ENCODE measurements at places on chromosomes 3 and 15.
A peak's percentile ranks its signal among the peaks of the same experiment; 100 is the strongest.

DNA sequence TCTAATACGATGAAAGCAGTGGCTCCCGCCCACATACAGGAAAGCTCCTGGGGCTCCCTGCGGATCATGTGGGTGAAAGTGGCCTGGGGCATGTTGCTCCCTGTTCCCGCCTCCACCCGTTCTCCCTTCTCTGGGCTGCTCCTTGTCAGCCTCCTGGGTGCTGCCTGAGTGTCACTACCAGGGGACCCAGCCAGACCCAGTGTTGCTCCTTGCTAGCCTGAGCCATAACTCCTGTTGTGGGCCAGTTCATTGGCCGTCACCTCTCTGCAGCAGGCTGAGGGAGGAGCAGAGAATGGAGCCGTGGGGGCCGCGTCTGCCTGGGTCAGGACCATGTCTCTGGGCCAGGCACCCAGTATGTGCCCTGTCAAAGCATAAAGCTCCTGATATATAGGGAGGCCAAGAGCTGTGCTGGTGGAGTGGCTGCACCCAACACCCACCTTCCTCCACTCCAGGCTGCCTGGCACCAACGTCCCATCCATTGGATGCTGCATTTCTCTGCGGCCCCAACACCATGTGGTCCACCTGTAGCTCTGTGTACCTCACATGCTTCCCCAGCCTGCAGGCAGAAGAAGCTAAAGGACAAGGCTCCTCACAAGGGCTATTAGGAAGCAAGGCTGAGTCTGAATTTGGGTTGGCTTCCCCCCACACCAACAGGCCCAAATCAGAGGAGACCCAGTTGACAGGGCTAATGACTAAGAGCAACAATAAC lies 40.5 kb downstream of the KLF13 start:
- DNase-seq, result no peak

DNA sequence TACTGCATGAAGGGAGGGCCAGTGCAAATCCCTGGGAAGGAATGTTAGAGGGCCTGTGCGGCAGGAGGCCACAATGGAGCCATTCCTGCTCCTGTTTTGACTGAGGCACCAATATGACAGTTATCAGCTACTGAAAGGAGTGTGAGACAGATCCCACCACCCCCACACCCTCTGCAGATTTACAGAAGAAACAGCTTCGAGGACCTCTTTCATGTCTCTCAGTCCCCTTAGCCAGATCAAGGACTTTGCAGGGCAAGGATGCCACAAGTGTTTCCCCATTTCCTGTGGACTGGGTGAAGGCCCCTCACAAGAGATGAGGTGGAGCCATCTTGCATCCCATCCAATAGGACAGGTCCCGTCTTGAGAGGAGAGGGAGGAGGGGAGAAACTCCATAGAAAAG lies 48.5 kb upstream of the RASGRP1 start:
- no peak for DNase-seq

DNA sequence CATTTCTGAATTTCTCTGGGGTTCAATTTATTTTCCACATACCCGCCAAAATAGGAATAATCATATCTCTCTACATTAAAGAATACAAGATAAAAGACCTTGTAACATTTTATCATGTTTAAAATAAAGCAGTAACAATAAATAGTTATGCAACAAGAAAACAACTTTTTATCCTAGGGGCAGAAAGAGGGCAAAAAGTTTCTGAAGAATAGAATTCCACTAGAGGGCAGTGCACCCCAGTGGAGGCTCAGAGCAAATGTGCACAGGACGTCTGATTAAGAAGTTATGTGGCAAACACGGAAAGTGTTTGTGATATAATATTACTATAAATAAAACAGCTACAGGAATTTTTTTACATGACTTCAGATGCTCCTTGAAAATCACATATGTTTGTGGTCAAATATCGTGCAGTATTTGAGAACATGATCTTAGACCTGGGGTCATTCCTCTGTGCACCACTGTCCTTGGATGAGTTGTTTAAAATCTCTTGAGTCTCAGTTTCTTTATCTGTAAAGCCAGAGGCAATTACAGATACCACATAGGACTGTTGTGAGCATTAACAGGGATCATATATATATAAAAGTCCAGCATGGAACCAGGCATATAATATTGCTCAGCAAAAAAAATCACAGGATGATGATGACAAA lies 13.2 kb upstream of the PIK3R4 start:
- DNase-seq, result peak; percentile 79

DNA sequence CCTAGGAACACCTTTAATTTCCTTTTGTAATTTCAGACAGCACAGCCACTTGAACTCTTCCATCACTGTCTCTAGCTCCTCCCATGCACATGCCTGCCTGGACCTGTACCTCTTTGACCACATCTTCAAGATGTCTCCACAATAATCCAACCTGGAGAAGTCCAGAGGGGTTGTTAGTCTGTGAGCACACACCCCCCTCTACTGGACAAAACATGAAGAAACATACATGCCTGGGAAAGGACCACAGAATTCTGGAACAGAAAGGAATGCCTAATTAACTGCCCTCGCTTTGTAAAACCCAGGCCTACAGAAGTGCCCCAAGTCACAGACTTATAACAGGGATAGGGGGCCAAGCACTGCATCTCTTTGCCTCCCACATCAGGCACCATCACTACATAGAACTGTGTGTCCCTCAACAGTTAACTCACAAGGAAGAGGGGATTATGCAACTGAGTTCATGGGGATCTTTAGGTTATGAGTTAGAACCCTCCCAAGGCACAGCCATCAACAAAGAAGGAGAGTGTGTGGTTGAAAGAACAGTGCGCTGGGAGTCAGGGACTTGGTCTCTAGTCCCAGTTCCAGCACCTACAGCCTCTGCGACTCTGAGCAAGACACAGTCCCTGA lies 61.7 kb downstream of the FMN1 start:
- peak; percentile 28 for DNase-seq

DNA sequence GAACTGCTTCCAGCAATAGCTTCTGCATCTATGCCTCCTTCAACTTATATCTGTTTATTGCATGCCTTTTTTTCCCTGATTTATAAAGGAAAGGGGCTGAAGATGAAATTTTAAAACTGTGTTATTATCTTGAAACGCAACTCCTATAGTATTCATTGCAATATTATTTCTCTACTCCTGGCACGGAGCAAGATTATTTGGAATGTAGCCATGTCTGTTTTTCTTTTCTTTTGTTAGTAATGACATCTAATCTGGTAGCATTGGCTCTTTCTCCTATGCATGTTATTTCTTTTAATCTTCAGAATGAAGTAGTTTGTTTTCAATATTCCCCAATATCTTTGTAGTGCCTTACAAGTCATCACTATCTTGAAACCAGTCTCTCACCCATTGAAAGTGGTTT lies 33.6 kb downstream of the KCNMB2 start:
- no peak for DNase-seq

DNA sequence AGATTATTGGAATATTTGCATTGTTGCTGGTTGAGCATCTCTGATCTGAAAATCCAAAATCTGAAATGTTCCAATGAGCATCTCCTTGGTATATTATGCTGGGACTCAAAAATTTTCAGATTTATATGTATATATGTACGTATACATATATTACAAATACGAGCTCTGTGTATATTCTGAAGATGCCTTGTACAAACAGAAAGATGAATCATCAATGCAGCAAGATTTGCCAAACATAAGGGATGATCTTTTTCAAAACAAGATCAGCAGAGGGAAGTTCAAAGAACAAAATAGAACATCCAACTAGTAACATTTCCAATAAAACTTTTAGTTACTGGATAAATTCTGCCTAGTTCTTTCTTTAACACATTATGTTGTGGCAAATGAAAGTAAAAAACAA lies 42.5 kb downstream of the HERC1 start:
- DNase-seq, result no peak

DNA sequence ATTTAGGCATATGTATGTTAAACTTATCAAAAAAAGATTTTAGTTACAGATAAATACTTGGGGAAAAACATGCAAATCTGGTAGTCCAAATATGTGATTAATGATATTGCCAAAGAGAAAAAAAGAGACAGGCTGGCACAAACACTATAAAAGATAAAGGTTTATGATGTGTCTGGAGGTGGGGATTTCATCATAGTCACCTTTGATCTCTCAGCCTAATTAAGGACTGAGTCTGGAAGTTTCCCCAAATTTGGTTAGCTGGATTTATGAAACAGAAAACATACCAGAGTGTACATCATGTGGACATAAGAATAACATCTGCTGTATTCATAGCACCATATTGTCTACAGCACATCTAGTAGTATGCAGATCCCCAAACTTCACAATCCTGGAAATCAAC lies 157.0 kb downstream of the FGF12 start:
- DNase-seq, result no peak

DNA sequence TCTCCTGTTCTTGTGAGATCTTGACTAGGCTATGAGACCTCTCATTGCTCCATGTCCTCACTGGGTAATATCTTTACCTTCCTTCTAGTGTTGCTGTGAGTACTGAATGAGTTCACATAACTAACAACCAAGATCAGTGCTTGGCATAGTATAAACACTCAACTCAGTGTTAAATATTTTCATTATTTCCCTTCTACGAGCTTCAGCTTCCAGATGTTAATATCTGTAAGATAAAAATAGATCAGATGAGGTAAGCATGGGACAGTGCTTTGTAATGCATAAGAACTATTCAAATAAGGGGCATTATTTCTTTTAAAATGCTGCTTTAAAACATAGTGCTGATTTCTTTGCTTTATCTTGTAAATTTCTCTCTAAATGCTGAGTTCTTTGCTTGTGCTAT lies 130.8 kb downstream of the DIPK2A start:
- DNase-seq, result no peak

GRCh38 chr3:148922467-148922866 lies 57.4 kb downstream of the CPA3 start:
- no peak for DNase-seq

DNA sequence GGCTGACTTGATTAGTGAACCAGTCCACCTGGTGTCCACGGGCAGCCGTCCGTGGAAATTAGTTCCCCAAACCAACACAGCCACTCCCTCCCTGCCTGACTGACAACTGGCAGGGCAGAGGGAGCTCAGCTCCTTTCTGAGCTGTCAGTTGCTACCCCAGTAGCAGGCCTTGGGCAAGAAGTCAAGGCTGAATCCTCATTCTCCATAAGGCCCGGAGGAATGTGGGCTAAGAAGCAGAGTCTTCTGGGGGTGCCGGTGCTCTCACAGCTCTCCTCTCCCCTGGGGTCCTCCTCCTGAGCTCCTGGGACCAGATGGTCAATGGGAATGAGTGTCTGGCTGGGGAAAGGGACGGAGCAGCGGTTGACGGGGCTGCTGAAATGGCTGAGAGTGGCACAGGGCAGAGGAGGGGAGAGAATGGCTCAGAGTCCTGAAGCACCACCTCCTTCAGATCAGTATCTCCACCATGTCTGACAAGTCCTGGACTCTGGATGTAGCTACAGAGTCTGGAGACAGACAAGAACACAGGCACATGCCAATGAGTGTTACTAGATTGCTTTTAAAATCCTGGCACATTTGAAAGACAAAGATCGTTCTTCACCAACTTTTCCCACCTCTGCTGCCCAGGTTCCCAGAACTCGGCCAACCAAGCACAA lies 16.9 kb downstream of the AMOTL2 start:
- no peak for DNase-seq

- no peak for DNase-seq
Measured at GRCh38 chr15:73493922-73494321, 51.0 kb downstream of the REC114 start.

DNA sequence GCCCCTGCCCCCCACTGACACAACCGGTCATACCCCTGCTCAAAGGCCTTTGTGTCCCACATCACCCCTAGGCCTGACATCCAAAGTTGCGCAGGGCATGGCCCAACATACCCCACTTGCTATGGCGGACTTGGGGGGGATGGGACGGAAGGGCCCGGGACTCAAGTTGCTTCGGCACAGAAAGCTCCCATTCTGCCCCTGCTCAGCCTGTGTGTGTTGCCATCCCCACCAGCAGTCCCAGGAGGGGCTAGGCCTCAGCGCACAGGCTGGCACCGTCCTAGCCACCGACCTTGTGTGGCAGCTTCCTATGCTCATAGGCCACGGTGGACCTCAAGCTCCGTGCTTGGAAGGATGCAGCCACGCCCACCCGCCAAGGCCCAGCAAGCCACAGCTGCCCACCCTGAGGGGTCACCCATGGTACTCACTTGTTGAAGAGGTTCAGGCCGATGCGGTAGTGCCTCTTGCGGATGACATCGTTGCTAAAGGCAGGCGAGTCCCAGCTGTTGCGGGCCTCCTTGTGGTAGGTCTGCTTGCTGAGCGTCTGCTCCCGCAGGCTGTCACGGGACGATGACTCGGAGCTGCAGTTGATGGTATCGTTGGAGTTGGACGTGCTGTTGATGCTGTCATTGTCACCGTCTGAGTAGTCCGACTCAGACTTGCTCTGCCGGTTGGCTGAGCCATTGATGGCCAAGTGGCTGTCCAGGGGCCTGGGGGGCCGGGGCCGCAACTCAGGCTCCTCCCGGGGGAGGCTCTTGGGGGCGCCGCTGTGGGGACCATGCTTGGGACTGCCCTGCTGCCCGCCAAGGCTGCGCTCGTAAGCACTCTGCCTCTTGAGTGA lies 93.9 kb upstream of the RPL32 start:
- DNase-seq, result no peak

GRCh38 chr3:135891121-135891520 lies 74.4 kb upstream of the PPP2R3A start:
- no peak for DNase-seq

DNA sequence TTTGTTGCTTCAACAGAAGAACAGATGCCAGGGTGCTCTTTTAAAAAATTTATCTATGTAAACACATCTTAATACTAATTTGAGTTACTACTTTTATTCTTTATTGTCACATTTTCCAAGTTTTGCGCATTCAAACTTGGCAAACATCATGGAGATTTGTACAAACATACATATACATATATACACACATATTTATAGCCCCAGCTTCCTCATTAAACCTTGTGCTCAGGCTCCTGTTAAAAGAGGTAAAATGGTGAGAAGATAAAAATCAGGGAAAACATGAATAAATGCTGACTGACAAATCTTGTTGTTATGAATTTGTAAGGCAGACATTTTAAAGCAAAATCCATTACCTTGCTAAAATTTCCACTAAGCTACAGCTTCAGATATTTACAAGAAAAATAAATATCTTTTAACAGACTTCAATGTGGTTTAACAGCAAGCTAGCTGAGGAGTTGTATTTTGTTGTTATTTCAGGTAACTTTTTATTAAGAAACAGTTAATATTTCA lies 27.1 kb downstream of the CDV3 start:
- no peak for DNase-seq

- DNase-seq, result peak; percentile 64
Measured at GRCh38 chr3:32340039-32340438, 51.6 kb upstream of the CMTM7 start.

DNA sequence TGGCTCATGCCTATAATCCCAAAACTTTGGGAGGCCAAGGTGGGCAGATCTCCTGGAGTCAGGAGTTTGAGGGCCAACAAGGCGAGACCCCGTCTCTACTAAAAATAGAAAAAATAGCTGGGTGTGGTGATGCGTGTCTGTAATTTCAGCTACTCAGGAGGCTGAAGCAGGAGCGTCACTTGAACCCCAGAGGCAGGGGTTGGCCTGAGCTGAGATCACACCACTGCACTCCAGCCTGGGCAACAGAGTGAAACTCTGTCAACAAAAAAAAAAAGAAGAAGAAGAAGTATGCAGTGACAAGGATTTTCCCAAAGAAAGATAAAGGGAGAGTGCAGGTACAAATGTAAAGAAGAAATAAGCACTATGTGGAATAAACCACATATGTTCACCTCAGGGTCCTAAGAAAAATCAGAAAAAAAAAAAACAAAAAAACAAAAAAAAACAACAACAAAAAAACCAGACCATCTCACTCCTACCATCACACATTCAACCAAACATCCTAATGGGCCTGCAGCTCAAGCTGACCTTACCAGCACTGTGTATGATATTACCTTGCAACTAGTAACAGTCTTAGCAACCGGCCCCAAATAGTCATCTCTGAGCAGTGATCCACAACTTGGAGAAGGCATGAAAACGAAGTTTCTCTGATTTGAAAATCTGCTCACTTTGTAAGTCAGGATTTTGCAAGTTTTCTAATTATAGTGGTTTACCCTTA lies 296.7 kb upstream of the PROK2 start:
- no peak for DNase-seq
